ENCODE measurements at places on chromosomes 11 and 22. TPM values are rescaled to one million over a fixed set of nuclear protein-coding genes. Genes with fewer than 3 reads are reported as not detected.

DNA sequence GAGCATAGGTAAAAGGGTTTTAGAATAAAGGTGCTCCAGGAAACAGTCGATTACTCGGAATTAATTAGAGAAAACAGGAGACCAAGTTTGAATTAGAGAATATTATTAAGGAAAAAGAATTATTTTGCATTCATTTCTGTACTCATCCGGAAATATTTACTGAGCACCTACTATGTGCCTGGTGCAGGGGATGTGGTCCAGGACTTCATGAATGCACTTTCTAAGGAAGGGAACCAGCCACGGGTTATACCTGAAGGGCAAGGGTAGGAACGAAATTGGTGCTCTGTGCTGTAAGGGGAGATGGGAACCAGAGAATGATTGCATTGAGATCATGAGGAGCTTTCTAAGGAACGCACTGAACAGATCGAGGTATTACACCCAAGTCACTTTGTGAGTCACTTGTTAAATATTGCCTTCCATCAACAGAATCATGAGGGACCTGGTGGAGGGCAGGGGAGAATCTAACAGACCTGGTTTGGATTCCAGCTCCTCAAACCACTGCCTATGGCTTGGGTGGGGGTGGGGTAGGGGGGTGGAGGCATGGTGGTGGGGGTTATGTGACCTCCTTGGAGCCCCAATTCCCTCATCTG is 40.9 kb downstream of the C11orf96 start:
- no peak for DNase-seq

GRCh38 chr11:128862908-128863660 is 4.0 kb downstream of the KCNJ1 start:
- DNase-seq: no peak

DNA sequence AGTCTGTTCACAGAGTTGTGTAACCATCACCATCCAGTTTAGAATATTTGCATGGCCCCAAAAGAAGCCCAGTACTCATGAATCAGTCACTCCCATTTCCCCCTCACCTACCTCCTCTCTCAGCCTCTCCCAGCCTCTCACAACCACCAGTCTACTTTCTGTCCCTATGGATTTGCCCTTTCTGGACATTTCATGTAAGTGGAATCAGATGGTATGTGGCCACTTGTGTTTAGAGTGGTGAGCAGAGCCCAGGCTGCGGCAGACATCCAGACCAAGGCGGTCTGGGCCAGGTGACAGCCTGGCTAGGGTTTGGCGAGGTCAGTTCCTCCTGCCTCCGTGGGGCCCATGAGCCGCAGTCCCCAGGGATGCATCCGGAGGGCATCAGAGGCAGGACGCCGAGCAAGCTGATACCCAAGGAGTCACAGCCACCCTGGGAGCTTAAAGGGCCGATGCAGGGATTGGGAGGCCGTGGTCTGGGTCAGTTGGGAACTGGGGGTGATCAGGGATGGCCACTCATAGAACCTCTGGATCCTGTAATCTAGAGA is 53.3 kb upstream of the CLDN5 start:
- DNase-seq: no peak

DNA sequence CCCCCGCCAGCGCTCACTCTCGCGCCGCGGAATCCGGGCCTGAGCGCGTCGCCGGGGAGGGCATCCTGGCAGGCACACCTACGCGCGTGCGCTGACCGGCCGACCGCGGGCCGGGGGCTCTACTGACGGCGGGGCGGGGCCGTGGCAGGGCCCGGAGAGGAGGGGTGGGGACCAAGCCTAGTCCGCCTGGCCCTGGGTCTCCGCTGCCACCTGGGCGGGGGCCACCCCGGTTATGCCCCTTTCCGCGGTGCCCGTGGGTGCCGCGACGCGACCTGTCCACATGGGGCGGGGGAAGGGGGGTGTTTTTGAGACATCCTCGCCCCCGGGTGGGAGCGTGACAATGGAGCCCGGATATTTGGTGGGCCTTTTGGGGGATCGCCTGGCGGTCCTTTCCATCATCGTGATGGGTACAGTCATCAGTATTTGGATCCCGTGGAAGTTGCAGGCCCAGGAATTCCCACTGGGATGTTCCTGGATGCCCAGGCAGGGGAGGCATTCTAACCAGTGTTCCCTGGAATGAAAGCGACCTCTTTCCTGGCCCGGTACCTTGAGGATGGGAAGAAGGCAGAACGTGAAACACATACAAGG is 2.2 kb downstream of the NCAM1 start:
- DNase-seq: no peak

DNA sequence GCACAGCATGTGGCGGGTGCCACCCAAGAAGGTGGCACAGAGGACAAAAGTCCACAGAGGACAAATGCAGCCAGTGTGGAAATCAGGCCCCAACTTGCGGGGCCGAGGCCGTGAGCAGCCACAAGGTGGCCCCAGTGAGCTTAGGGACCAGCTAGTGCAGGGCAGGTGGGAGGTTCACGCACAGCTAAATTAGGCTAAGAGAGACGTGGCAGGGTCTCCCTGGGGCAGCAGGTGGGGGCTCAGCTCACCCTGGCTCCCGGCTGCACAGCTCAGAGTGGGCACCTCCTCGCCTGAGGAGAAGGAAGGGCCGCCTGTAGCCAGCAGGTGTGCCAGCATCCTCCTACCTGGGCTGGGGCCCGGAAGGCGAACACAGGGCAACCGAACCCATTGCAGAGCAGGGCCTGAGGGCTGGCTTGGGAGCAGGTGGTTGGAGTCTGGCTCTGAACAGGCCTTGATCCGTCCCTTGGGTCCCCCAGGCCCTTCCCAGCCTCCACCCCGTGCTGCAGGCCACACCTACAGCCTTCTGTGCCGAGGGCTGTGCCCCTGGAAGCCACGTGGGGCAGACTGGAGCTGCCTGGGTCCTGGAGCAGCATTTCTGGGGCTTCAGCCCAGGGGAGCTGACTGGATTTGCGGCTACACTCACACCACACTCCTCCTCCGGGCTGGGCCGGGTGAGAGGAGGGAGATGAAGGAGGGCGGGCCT is 26.1 kb upstream of the CELSR1 start:
- DNase-seq: peak; percentile 78

DNA sequence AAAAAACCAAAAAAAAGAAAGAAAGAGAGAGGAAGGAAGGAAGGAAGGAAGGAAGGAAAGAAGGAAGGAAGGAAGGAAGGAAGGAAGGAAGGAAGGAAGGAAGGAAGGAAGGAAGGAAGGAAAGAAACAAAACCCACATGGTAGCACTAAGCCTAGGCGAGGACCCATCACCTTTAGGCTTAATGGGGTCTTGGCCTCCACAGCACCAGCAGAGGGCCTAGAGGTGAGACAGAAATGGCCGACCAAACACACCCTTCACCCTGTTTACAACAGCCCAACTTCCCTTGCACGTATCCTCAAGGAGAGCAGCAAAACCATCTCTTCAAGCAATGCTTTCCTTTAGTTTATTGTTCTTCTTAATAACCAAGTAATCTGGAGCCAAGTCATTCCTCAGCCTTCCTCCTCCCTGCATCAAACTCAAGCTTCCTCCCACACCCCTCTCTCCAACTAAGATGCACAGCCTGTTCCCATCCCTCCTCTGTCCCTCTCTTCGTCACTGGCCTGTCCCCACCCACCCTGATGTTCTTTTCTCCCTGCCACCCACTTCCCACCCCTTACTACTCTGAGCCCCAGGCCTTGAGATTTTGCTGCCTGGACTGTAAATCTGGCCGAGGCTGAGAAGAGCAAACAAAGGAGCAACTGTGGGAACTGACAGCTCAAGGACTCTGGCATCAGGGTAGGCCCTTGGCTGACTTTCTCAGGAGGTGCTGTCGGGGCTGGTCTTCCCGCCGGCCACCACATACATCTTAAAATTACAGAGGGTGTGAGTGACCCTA is 26.0 kb downstream of the POU2AF1 start:
- DNase-seq: no peak

DNA sequence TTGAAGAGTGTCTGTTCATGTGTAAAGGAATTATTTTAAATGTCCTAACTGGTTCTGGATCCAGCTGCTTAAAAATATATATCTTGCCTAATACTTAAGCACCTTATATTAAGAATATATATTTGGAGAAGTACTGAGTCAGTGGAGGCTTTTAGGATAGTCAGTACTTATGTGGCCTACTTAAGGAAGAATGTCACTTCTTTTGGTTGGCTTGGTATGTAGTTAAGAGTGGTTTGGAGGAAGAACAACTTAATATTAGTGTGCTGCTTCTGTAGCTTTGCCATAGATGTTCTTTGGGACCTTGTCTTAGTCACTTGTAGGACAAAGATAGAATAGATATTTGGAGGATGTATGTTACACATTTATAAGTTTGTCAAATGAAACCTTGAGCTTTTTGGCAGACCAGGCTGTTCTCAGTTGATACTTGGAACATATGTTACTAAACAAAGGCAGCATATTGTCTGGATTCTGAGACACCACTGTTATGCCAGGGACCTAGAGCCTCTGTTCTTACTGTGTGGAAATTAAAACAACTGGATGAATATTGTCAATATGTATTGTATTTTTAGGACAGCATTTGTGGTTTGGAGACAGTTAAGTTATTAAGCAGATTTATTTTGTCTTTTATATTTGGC is 4.9 kb downstream of the HIPK3 start:
- peak; percentile 41 for DNase-seq

GRCh38 chr22:39255449-39256185 is 10.8 kb upstream of the PDGFB start:
- no peak for DNase-seq

GRCh38 chr11:67270256-67271204 is 4.3 kb downstream of the GRK2 start:
- no peak for DNase-seq

DNA sequence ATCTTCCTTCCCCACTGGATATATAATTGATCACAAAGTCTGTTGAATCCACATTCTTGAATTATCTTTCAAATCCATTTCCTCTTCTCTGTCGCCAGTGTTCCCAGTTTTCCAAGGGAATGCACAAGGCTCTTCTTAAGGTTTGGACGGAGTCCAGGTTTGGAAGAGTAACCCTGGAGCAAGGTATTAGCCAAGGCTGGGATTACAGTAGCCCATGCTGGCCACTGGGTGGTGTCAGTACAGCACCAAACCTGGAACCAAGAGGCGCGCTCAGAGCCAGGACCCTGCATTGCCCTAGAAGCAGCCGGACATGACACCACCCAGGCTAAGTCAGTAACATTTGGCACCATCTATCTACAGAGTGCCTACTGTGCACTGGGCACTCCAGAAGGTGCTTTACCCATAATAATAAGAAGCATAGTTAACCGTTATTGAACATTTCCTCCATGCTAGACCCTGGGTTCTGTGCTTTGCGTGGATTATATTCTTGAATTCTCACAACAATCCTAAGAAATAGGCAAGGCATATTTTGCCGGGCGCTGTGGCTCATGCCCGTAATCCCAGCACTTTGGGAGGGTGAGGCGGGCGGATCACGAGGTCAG is 48.0 kb upstream of the CLPB start:
- DNase-seq: peak; percentile 95

- DNase-seq: peak; percentile 77
These were observed 24.2 kb downstream of the TSKU start for GRCh38 chr11:76807206-76807875.

GRCh38 chr11:20477418-20478090 is 90.0 kb downstream of the PRMT3 start:
- no peak for DNase-seq

DNA sequence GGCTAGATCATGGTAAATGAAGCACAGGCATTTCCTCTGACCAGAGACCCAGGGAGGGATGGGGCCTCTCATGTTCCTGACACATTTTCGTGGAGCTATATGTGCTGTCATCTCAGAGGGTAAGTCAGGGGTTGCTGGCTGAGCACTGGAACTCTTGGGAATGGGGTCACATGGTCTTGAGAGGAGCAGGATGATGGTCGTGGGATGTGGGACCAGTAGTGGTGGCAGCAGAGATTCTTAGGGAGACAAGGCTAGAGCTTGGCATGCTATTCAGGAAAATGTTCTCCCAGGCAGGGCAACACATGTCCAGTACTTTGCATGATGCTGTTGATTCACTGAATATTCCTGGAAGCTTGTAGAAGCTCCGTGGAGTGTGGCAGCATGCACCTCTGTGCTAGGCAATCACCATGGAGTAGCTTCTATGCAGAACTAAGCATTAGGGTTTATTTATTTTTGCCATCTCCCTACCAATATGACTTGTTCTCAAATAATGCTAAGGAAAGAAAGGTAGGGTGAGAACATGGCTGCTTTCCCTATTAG is 31.4 kb upstream of the TTC12 start:
- DNase-seq: no peak

- no peak for DNase-seq
These were observed 14.2 kb upstream of the RASD2 start for GRCh38 chr22:35526333-35526979.

DNA sequence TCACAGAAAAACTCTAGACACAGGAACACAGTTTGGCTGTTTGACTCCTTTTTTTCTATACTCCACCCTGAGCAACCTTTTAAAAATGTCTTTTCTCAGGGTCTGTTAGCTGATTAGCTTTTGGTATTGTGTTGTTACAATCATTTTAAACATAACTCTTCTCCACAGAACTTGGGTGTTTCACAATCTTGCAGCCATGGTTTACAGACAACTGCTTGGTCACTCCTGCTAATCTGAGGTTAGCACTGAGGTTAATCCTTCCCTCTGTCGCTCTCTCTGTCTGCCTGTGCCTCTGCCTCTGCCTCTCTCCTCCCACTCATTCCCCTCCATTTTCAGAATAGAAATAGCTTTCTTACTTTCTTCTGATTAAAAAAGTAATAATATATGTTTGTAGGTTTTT is 62.4 kb upstream of the ZBED5 start:
- DNase-seq: no peak

DNA sequence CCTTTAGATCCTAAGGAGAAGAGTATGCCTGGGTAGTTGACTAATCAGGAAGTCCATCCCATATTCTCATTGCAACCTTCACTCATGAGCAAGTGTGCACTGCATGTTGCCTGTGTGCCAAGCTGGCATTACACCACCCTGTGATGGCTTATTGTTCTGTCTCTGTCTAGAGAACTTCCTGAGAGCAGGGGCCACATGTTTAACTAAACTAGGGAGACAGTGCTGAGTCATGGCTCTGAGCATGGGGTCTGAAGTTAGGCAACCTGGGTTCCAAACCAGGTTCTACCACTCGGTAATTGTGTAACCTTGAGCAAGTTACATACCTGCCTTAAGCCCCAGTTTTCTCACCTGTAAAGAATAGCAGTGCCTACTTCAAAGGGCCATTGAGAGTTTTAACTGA is 39.6 kb downstream of the CSNK2A3 start:
- peak; percentile 17 for DNase-seq

- no peak for DNase-seq
These were observed 2.4 kb upstream of the TNNT3 start for GRCh38 chr11:1916986-1917522.

EMSY gene
- total RNA-seq: 11.2 TPM

WBP2NL gene
- 0.19 TPM for total RNA-seq

SRPRA gene
- total RNA-seq: 124 TPM

RHOD gene
- not detected for total RNA-seq

TIGD3 gene
- 0.88 TPM for total RNA-seq

DNAL4 gene
- total RNA-seq: 16.7 TPM

KCNK4 gene
- total RNA-seq: not detected

WNT11 gene
- 0.08 TPM for total RNA-seq

SYT7 gene
- total RNA-seq: 0.69 TPM

SCUBE2 gene
- total RNA-seq: 2.6 TPM

ADAMTS8 gene
- total RNA-seq: not detected

OR52I1 gene
- total RNA-seq: not detected

All from SK-MEL-5 (cell line).